GOT3 (cell line): ENCODE measurements at places on chromosomes 2 and 18.

- no peak for DNase-seq
Observed at GRCh38 chr18:32770666-32771168, 2.1 kb downstream of the KLHL14 start.

DNA sequence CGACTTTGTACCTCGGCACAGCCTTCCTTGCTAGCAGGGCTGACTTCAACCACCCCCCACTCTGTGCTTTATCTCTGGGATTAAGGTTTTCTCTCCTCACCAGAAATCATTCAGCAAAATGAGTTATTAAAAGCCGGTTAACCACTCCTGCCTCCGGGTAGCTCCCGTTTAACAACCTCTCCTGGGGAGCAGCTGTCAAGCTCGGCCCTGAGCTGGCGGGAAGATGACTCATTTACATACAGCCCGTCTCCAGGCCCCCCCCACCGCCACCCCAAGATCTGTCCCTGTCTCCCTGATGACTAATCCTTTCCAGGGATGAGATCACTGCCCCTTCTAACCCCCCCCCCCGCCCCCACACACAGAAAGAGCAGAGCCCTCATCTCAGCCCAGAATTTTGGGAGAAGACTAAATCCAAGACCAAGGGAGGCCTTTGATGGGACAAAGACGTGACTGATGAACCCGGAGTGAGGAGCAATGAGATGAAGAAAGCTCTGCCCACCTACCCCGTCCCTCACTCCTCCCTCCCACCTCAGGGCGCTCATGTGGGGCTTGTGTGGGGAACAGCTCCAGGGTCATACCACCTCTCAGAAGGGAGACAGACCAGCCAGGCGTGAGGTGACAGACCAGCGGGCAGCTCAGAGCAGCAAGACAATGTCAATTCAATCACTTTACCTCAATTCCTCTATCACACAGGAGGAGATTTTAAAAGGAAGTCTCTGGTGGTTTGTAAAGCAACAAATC is 131.4 kb downstream of the MSH2 start:
- DNase-seq, result peak; percentile 18

- DNase-seq, result no peak
Observed at GRCh38 chr2:161068670-161069069, 91.6 kb upstream of the TANK start.

DNA sequence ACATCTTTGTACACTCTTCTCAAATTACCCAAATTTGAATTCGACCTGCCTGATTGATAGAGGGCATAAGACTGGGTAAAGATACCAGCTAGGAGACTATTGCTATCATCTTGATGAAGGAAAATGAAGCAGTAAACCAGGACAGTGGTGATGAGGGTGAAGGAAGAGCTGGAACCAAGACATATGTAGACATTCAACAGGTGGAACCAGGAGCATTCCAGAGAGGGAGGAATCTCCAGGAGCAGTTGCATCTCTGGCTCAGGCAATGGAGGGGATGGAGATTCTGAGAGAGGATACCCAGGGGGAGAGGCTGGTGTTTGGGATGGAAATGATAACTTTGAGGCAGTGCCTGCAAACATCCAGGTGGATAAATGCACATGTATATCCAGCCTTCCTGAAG is 41.6 kb downstream of the SDC1 start:
- no peak for DNase-seq

DNA sequence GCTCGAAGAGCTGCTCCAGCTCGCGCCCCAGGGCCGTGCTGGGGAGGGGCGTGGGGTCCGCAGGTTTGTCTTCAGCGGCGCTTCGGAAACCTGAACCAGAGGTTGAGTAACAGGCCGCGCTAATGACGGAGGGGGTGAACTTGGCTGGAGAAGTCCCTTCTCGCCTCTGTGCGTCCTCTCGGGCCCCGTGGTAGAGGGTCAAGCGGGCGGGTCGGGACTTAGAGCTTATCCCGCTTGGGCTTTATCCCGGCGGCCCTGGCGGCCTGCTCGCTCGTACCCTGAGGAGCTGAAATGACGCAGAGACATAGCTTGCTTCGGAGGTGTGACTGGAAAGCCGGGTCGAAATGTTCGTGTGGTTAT is 479 bp downstream of the RNMT start:
- DNase-seq, result no peak

GRCh38 chr2:201127570-201127969 is 11.6 kb downstream of the CFLAR start:
- peak; percentile 7 for DNase-seq

DNA sequence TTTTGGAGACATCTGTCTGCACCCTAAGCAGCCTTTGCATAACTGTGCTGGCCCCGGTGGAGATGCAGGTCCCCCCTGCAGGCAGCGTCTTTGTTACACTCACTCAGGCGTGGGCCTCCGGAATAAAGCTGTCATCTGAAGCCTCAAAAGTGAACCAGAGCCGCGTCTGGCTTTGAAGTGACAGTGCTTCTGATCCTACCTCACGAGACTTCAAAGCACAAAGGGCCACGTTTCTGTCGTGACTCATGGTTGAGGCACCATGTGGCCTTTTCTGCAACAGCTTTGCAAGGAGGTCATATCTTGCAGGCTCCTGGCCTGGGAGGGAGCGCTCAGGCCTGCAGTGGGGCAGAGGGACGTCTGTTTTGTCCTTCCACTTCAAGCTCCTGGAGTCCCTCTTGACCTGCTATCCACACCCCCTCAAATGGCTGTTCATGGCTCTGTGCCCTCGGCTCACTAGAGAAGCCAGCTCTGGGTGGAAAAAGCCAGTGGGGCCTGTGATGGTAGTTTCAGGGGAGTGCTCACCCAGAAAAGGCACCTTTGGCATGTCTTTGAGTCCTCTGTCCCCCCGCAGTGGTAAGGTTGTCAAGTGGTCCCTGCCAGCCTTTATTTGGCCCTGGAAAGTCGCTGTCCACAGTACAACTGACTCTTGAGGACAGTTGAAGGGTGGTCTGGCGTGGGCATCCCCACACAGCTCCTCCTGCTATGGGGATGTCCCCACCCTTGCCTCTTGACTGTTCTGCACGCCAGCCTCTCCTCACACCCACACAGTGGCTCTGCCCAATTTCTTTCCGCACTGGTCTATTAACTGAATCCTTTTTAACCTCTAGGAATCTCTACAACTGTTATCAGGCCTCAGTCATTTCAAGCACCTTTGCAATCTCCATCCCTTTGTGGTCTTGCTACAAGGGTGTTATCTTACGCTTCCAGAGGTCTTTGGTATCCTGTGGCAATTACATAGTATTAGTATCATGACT is 19.3 kb downstream of the GPR55 start:
- DNase-seq, result no peak

DNA sequence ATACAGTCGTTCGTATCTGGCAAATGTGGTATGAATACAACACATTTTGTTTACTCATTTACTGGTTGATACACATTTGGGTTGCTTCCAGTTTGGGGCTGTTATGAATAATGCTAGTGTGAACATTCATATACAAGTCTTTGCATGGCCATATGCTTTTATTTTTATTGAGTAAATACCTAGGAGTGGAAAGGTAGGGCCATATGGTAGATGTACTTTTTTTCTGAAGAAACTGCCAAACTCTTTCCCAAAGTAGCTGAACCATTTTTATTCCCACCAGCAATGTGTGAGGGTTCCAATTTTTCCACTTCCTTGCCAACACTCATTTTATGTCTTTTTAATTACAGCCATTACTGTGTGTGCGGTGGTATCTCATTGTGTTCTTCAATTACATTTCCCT is 496.2 kb upstream of the NRXN1 start:
- no peak for DNase-seq

GRCh38 chr2:241546771-241547498 is 11.6 kb upstream of the BOK start:
- DNase-seq, result no peak

- no peak for DNase-seq
Observed at GRCh38 chr2:47288864-47289263, 114.1 kb upstream of the MSH2 start.

DNA sequence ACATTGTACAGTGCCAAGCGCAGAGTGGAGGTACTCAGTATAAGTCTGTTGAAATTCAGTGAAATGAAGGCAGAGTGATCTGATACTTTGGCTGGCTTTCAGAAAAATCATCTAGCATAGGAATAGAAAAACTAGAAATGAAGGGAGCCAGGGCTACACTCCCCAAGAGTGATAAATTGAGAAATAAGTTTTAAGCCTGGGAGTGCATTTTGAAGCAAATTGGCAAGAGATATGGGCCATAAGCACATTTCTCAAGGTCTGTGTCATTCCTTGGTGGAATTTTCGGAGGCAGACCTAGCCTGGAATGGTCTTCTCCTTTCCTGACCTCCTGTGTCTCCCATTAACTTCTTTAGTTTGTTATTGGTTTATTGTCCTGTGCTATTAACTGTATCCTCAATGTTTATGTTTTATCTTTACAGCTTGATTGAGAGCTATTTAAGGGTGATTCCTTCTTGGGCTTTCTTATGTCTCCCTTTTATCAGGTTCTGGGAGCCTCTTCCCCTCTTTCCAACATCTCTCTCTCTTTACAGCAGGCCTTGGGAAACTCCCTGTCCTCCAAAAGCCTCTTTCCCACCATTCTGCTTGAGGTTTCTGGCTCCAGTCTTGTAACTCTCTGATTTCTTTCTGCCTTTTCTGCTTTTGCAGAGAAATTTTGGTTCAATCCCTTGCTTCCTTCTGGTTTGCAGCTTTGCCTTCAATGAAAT is 649.5 kb downstream of the SLC4A3 start:
- no peak for DNase-seq

- DNase-seq, result no peak
Observed at GRCh38 chr18:61426492-61427053, 93.3 kb downstream of the CDH20 start.

GRCh38 chr2:3100386-3100785 is 277.2 kb downstream of the EIPR1 start:
- no peak for DNase-seq

GRCh38 chr18:54774423-54774822 is 53.9 kb upstream of the RAB27B start:
- DNase-seq, result no peak

- no peak for DNase-seq
Observed at GRCh38 chr2:155372969-155373368, 674.5 kb downstream of the KCNJ3 start.

GRCh38 chr2:102235491-102235890 is 48.7 kb downstream of the IL1RL2 start:
- no peak for DNase-seq

DNA sequence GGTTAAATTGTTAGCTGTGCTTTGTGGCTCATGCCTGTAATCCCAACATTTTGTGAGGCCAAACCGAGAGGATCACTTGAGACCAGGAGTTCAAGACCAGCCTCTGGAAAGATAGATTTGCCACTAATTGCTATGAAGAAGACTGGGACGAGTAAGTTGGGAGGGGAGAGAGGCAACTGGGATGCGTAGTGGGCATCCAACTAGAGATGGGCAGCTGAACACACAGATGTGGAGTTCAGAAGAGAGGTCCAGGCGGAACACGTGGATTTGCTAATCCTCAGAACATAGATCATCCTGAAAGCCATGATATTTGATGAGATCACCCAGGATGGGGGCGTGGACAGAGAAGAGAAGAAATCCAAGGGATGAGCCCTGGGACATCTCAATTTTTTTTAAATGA is 48.7 kb downstream of the CYP26B1 start:
- DNase-seq, result no peak

DNA sequence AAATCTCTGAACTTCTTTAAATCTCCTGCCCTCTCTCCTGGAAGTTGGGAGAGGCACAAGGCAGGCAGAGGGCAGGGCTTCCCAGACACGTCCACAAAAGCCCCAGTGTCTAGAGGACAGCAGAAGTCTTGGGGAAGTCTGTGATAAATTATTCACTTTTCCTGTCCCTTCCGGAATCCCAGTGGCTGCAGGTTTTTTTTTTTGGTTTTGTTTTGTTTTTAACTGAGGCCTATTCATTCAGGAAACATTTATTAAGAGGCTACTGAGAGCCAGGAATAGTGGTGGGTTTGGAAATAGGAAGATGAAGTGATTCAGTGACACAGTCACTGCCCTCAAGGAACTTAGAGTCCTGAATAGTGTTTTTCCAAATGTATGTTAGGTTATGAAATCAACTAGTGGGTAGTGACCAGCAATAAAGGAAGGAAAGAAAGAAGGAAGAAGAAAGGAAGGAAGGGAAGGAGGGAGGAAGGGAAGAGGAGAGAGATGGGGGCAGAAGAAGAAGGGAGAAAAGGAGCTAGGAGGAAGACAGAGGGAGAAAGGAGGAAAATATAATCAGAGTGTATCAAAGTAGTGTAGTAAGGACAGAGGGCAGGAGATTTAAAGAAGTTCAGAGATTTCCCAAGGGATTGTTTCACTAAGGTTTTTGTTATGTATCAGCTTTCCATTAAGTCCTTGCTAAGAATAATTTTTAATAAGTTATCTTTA is 98.9 kb upstream of the ZFP36L2 start:
- DNase-seq, result no peak

- DNase-seq, result no peak
Observed at GRCh38 chr2:211836409-211836808, 702.2 kb downstream of the ERBB4 start.

DNA sequence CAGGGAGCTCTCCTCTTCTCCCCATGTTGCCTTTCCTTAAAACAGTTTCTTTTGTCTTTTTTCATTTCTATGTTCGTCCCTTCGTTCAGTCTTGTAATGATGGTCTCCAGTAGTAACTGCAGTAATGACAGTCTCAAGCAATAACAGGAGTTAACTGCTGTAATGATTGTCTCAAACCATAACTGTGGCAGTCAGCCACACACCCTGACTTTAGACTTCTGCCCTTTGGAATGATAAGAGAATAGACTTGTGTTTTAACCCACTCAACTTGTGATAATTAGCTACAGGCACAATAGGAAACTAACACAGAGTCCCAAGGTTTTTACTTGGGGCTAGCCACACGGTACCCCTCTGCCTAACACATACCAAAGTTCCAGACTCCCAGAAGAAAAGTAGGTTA is 12.1 kb downstream of the TMEM131 start:
- DNase-seq, result no peak

- DNase-seq, result no peak
Observed at GRCh38 chr18:9008709-9009635, 93.5 kb upstream of the NDUFV2 start.

DNA sequence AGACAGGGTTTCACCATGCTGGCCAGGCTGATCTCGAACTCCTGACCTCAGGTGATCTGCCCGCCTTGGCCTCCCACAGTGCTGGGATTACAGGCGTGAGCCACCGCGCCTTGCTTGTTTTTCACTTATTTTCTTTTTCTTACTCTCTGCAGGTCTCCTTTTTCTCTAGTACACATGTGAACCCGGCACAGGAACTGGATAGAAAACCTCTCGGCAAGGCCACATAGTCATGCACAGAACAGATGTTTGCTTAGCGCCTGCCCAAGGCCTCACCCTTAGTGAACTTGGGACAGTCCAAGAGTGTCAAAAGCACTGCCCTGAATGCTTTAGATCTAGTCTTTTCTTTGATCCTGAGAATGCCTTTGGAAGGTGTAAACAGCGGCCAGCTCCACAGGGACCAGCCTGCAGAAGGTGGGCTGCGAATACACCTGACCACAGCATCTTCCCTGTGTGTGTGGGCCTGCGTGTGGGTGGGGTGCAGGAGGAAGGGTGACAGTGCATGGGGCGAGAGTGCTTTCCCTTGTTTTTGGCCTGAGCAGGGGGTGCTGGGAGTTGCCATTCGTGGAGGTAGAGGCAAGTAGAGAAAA is 27.0 kb downstream of the IMPA2 start:
- DNase-seq, result no peak

- no peak for DNase-seq
Observed at GRCh38 chr2:153143540-153143939, 335.0 kb downstream of the RPRM start.

- no peak for DNase-seq
Observed at GRCh38 chr2:171999161-171999560, 592 bp upstream of the METAP1D start.

- DNase-seq, result no peak
Observed at GRCh38 chr2:136189221-136189782, 71.4 kb upstream of the CXCR4 start.
